Effector CD8-positive, alpha-beta T cell (primary cell): ENCODE measurements at places on chromosomes 3 and 15.

DNA sequence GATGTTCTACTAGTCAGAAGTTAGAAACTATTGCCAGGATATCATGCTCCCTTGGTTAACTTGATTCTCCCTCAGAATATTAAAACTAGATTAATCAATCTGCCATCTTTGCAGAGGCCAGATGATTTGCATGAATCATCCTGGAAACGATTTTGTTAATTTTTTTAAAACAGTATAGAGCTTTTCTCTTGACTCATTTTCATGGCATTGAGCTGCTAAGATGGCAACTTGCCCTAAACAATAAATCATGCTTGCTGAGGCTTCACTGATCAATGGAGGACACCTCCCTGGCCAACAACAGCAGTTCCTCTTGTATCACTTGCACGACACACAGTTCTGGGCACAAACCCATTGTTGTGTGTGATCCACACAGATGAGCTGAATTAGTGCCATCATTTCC is 109.1 kb downstream of the COL6A6 start:
- DNase-seq: no peak

DNA sequence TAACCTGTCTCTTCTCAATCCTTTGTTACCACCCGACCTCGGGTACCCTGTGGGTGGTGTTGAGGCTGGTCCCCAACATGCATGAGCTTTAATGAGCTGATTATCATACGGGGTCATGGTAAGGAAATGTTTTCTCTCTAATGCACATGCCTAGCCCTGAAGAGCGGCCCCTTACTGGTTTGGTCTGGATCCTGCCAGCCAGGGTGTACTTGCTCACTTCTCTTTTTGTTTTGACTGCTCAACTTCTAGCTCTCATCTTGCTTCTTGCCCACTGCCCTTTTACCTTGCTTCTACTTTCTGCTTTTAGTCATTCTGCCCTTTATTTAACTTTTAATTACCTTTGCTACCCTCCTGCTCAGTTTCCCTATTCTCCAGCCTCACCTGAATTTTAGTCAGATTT is 44.3 kb upstream of the ACAD9 start:
- no peak for DNase-seq

DNA sequence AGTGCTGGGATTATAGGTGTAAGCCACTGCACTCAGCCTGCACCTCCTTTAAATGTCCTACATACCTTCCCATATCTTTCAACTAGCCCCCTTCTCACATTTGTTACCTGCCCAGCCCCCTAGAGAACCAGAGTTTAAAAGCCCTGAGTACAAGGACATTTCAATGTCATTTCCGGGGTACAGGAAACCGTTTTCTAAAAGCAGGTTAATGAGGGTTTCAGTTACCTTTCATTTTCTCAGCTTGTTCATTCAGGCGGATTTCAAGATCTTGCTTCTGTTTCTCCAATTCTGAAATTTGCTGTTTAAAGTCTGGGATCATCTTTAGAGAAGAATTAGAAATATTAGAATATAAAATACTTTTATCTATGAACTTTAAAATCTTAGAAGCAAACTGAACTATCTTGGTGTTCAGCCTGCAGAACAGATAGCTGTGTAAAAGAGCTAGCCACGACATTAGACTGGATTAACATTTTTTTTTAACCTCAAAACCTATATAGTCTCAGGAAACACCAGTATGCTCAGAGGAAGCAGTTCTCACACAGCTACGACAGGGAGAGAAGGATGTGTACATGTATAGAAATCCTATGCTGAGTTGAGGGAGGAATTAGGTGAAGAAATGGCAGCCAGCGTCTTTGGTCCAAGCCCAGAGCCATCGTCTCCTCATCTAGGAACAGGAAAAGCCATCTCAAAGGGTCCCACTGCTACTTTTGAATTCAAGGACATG is 29.9 kb upstream of the GNB5 start:
- DNase-seq: no peak

DNA sequence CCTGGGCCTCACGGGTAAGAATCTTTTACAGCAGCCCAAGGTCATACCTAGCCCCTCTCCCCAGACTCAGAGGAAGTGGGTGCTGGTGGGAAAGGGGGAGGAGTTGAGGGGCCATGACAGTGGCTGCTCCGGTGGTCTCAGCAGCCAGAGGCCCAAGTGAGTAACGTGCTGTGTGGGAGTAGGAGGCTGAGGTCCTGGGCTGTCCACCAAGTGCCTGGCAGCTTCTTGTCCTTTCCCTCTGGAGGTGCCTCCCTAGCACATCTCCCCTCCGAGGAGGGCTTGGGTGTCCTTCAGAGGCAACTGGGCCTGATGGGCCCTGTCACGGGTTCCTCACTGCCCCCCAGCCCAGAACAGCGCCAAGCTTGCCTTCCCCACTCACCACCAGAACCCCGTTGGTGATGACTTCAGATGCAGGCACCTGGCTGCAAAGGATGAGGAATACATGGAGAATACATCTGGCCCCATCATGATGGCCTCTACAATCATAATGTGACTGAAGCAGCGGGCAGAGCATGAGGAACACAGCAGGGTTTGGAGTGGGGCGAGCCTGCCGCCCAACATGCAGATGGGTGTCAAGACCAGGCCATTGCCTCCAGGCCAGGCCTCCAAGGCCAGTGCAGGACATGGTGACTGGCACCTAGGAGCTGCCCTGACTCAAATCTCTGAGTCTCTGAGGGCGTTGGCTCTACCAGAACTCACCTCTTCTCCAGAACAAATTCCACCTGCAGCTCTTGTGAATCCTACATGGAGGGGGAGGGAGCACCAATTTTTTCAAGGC is 3.3 kb downstream of the PLA2G4F start:
- DNase-seq: no peak

DNA sequence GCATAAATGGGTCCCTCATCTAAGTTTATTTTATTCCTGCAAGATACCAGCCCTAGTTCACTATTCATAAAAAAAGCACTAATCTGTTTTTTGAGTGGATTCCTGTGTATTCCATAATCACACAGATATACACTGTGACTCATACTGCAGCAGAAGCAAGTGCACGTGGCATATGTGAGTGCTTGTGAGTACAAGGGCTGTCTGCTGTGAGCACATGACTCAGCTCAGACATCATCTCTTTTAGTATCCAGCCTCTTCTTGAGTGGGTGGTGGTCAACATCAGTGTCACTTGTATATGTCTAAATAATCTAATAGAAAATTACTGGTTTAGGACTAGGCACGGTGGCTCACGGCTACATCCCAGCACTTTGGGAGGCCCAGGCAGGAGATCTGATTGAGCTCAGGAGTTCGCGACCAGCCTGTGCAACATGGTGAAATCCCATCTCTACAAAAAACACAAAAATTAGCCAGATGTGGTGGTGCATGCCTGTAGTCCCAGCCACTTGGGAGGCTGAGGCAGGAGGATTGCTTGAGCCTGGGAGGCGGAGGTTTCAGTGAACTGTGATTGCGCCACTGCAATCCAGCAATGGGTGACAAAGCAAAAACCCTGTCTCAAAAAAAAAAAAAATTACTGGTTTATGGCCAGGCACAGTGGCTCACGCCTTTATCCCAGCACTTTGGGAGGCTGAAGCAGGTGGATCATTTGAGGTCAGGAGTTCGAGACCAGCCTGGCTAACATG is 49.8 kb downstream of the NIPA2 start:
- no peak for DNase-seq

DNA sequence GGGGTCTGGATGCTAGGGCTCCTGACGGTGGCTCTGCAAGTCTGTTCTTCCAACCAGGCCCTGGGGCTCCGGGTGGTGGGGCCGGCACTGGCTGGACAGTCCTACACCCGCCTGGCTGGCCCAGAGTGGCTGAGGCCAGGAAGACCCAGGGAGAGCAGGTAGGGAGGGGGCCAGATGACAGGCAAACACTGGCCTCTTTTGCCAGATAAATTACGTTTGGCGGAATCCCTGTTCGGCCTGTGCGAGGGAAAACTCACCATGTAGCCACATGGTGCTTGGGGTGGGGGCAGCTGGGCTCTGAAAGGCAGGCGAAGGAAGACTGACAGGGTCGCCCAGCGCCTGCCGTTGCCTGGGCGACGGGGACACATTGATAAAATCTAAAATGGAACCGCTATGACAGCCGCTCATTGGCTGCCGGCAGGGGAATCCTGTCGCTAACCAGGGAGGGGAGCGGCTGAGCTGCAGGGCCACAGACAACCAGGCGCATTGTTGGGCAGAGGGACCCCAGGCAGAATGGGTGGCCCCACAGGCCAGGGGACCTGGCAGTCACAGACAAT is 30.4 kb downstream of the IQSEC1 start:
- DNase-seq: no peak

- no peak for DNase-seq
Measured at GRCh38 chr3:59791774-59792308, 742.0 kb upstream of the CFAP20DC start.

DNA sequence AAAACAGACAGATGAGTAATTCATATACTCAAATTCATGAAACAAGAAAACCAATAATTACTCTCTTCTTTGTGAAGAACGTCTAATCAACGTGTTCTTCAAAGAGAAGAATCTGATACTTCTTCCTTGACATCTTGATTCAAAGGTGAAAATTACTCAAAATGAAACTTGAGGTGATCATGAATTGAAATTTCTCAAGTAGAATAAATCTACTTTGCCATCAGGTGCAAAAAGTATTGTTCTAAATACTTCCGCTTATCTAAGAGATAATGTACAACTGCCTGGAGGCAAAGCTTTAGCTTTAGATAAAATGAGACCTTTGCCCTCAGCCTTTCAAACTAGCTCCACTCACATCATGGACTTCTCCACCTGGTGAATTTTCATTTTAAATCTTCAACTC is 13.9 kb upstream of the XXYLT1 start:
- DNase-seq: no peak

- DNase-seq: no peak
Measured at GRCh38 chr3:127412578-127413317, 124.9 kb upstream of the PRR20G start.

GRCh38 chr15:57218826-57219576 is 157.3 kb upstream of the CGNL1 start:
- DNase-seq: no peak

DNA sequence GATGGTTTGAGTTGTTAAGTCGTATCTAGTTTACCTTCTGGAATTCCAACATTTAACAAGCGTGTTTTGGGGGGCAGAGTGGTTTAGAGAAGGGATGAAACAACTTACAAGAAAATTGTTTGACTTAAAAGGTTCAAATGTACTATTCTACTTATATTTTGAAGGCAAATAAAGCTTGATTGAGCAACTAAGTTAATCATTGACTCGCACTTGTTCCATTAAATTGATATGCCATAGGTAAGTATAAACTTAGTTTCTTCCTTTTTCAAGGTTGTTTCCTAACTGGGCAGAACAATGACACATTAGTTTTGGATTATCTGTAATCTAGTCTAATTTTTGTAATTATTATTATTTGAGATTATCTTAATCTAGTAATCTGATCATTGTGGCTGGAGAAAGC is 48.3 kb upstream of the CPNE4 start:
- DNase-seq: no peak
